ENCODE measurements at places on chromosomes 12 and 14. TPM values are rescaled to one million over a fixed set of nuclear protein-coding genes. Genes with fewer than 3 reads are reported as not detected.

GRCh38 chr14:72948481-72949138 lies 22.3 kb downstream of the DCAF4 start:
- peak; percentile 53 for DNase-seq

- no peak for DNase-seq
These were observed 4.9 kb upstream of the KRT8 start for GRCh38 chr12:52909796-52910195.

Gene HOXC9
- 9.3 TPM for total RNA-seq

Gene KIF26A
- total RNA-seq, result 0.04 TPM

Measured in K562 (cell line).